ENCODE measurements at places on chromosomes 5 and 9.

- peak; percentile 76 for DNase-seq
These were observed 167.3 kb downstream of the SEC61B start for GRCh38 chr9:99389087-99390033.

- DNase-seq: peak; percentile 19
These were observed 4.4 kb downstream of the NEURL1B start for GRCh38 chr5:172645271-172646055.

GRCh38 chr9:132474253-132474652 is 64.2 kb downstream of the CFAP77 start:
- no peak for DNase-seq

DNA sequence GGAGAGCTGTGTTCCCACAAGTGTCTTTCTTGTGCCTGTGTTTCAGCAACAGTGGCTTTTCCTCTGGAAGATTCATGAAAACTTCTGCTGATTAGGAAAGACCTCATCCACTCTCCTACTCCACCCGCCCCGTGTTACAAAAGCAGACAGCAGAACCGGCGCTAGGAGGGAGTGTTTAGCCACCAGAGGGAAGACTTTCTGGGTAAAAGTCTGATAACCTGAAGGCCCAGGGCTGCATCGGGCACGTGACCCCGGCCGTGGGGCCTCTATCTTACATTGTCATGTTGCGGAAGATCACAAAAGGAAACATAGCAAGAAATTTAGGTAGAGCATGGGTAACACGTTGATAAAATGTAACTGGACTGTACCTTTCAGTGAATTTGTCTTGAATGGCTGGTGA is 32.0 kb upstream of the DMRT2 start:
- DNase-seq: peak; percentile 4

- DNase-seq: no peak
These were observed 33.4 kb downstream of the TJP2 start for GRCh38 chr9:69207503-69207902.

GRCh38 chr5:32474209-32474854 is 29.8 kb upstream of the ZFR start:
- no peak for DNase-seq

DNA sequence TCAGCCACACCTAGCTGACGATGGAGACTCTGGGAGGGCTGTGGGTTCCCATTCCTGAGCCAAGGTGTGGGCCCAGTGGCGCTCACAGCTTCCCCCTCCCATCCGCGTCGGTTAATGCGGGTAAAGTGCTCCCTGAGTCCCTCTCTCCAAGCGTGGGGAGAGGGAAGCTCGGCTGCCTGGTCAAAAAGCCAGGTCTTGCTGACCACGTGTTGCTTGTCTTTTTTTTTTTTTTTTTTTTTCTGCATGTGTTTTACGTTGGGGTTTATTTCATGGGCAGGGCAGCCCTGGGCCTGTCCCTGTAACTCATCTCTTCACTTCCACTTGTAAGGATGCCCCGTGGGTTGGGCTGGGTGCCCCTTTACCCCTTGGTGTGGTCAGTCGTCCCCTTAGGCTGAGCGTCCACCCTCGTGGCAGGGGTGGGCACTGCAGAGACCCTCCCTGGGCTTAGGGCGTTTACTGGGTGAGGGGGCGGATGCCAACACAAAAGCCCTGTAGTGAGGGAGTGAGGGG is 11.9 kb downstream of the NKD2 start:
- no peak for DNase-seq

DNA sequence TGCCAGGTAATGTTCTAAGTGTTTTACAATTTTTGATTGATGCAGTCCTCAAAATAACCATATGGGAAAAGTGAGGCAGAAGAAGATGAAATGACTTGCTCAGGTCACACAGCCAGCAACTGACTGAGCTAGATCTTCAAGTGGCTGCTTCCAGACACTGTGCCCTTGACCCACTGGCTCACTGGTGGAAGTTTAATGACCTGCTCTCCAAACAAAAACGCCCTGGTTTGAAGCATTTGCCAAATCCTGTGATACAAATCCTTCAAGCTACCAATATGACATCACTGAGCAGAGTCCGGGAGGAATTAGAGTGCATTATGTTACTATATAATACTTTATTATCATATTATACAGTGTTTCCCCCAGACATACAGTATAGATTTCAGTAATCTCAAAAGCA is 459.4 kb downstream of the GADD45G start:
- DNase-seq: no peak

DNA sequence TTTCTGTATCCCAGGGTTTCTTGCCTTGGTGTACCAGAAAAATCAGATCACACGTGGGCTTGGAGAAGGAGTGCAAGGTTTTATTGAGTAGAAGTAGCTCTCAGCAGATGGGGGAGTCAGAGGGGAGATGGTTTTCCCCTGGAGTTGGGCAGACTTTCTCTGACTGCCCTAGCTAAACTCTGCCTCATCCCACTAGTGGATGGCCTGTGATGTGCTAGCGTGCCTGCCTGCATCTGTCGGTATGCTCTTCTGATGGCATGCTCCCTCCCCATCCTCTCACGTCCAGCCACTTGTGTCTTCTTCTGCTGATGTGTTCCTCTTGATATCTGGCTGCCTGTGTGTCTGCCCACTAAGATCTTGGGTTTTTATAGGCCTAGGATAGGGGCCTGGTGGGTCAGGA is 616.1 kb upstream of the RGMB start:
- DNase-seq: no peak

GRCh38 chr5:112697833-112698232 is 39.9 kb upstream of the APC start:
- DNase-seq: no peak

DNA sequence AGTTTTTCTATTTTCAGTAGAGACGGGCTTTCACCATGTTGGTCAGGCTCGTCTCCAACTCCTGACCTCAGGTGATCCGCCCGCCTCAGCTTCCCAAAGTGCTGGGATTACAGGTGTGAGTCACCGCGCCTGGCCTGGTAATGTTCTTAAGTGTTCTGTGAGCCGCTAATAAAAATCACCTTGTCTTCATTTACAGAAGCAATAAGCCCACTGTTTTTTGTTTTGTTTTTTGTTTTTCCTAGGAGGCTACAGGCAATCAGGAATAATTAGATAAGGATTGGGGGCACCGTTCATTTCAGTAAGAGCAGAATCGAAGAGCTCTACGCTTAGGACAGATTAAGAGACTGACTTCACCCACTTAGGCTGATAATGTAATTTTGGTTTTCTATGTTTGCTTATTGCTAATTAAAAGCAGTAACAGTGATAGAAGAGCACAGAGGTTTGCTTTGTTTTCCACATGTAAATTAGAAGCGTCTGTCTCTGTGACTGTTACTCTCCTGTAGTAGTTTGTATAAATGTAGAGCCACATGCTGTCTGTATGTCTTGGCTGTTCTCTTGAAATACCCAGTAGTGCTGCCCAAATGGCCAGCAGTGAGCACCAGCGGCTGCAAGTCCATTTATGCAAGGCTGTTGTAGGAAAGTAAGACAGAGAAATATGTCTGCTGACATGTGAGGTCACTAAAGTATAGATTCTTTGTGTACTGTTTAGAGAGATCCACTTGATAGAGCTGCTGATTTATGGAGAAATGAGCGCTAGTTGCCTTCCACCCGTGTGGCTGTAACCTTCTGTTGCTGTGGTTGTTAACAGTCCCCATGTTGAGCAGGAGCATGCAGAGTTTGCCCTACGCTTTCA is 30.5 kb downstream of the TRIO start:
- peak; percentile 41 for DNase-seq

- DNase-seq: peak; percentile 96
These were observed 31.8 kb downstream of the MAP1B start for GRCh38 chr5:72138943-72139521.

DNA sequence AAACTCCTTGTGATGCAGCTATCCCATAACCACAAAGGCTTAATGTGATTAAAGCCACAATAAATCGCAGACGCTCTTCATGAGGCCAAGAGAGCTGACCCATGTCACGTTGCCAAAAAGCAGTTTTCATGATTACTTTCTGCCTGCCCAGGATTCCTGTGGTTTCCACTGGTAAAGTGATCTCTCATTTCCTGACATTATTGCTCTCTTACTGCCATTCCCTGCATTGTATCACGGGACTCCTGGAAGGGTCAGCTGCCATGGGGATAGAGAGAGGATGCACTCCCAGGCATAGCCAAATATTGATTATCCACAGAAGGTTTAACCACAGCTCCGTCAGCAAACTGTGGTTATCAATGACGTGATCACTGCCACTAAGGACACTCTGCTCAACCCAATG is 103.8 kb upstream of the SLC1A3 start:
- peak; percentile 95 for DNase-seq

DNA sequence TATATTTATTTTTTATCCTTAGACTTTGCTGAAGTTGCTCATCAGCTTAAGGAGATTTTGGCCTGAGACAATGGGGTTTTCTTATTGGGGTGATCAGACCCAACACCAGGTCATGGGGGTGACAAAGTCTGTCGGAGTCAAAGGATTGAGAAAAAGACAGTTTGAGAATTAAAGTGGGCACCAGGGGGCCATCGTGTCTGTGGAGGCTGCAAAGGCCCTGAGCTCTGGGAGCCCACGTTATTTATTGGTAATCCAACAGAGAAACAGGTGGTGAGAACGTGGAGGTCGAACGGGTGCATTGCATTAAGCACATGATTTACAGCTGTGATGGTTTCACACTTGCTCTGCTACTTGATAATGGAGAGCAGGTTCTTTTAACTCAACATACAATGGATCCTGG is 102.5 kb upstream of the CDH10 start:
- no peak for DNase-seq

DNA sequence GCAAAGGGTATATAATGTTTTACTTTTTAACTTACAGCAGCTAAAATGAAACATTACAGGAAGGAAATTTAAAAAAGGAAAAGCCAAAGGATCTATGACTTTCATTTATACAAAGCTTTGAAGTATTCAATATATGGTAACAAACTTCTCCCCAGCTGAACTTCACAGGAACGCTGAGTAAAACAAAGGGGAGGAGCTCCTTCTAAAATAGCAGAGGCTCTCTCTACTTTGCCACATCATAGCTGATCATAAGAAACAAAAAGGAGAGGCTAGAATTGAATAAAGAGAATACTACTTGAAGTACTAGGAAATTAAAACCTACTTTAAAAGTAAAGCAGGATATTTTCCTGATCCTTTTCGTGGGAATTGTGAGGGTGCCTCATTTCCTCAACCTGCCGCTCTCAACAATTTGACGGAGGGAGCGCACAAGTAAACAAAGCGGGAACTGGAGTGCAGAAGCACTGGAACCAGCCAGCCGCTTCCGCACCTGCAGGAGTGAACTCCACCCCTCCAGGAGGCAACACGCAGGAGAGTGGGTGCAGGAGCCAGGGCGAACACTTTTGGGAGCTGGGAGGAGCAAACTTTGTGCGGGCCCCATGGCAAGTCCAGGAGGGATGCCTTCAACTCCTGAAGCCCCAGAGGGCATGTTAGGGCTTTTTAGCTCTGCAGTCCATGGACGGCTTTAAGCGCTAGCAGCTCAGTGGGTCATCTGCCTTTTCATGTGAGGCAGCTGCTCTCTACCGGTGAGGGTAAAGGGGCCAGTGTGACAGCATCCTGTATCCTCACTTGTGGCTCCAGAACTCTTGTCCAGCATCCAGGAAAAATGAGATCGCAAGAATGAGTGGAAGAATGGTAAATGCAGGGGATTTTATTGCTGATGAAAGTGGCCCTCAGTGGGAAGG is 757.4 kb downstream of the PTPRD start:
- DNase-seq: no peak

GRCh38 chr5:170154297-170154696 is 48.6 kb downstream of the FOXI1 start:
- DNase-seq: no peak

- no peak for DNase-seq
These were observed 249.0 kb downstream of the ARHGAP26 start for GRCh38 chr5:143019157-143019556.

GRCh38 chr9:90024823-90025222 is 420.0 kb downstream of the GADD45G start:
- DNase-seq: no peak

DNA sequence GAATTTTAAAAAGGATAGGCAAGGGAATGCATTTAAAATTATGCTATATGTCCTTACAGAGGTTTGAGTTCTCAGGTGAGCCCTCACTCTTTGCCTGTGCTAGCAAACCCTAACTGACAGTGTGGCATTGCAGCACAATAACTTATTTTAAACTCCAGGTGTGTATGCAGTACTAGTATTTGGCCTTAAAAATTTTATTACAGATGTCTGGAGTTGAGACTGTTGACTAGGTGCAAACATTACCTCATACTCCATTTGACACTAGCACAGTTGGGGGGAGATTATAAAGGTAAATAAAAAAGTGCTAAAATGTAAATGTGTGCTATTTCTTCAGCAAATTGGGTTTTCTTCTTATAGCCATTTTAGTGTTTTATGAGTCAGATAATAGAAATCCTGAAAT is 407.7 kb downstream of the SH3GL2 start:
- no peak for DNase-seq

DNA sequence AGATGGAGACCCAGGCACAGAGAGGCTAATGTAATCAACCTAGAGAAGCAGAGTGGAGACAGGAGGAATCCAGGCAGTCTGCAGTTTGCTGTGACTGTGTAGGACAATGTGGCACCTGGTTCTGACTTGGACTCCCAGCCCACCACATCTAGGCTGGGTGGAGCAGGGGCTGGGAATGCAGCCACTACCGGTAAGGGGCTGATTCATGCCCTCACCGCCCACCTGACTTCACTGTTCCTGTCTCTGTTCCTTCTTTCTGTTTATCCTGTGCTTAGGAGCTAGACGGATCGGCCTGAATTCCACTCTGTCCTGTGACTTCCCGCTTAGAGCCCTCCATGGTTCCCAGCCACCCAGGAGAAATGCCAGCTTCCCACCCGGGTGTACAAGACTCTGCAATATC is 2.6 kb downstream of the PDLIM4 start:
- DNase-seq: no peak

- DNase-seq: no peak
These were observed 35.9 kb downstream of the ANKRD31 start for GRCh38 chr5:75200776-75201175.

DNA sequence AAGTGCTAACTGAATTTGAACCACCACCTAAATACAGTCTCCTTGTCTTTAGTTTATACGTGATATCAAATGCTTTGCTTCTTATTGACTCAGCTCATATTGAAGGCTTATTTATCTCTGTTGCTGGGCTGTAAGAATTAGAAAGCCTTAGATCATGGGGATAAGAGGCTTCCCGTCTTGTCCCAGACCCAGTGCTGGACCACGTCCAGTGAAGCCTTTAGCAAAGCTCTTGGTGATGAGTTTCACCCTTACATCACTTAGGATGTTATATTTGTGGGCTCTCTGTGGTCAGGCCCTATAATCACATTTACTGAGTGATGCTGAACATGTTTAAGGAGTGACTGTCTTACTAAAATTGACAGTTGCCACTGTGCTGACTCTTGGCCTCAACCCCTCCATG is 11.2 kb downstream of the FAM240B start:
- peak; percentile 17 for DNase-seq

- no peak for DNase-seq
These were observed 39.7 kb upstream of the CDKN2AIPNL start for GRCh38 chr5:134451225-134451935.

Measured in EH (cell line).